ENCODE measurements at places on chromosomes 4 and X.

GRCh38 chr4:141912831-141913230 is 276.4 kb downstream of the IL15 start:
- DNase-seq, result no peak

DNA sequence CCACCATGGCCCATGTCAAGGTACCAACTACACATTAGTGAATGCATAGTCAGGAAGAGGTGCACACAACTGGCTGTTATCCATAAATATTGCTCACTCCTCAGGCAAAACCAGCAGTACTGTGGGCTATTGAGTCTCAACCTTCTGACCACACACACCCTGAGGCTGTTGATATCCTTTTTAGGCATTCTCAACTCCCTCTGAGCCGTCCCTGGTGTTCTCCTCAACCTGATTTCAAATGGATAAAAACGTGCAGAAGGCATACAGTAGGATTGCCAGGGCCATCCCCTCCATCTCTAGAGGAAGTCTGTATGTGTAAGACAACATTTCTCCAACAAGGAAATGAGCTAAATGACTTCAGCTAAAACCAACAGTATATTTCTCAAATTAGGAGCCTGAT is 98.7 kb upstream of the KLHL13 start:
- DNase-seq, result no peak

- DNase-seq, result no peak
These were observed 67.2 kb downstream of the MAP3K15 start for GRCh38 chrX:19448077-19448476.

DNA sequence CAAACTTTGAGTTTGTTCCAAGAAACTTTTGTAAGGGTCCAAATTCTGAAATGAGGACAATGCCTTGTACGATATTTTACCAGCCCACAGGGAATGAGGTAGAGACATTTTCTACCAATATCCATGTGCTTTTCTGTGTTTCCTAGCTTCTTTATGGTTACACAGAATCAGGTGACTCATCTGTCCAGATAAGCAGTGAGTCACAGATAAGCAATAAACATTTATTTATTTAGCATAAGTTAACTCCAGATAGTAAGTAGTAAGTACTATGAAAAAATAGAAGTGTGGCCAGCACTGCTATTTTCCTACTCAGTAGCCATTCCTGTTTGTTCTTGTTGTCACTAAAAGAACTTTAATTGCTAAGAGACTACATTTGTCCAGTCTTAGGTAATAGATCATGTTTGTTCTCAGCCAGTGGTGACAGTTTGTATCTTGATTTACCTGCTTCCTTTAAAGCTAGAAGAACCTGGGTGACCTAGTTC is 7.4 kb downstream of the AFF1 start:
- DNase-seq, result no peak

DNA sequence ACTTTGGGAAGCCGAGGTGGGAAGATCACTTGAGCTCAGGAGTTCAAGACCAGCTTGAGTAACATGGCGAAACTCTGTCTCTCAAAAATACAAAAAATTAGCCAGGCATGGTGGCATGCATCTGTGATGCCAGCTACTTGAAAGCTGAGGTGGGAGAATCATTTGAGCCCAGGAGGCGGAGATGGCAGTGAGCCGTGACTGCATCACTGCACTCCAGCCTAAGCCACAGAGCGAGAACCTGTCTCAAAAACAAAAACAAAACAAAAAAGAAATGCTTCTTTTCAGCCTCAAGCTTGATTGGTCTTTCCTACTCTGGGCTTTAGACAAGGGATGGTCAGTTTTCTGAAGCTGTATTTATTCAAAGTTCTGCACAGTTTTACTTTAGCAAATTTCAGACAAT is 15.8 kb upstream of the DHRSX start:
- no peak for DNase-seq

DNA sequence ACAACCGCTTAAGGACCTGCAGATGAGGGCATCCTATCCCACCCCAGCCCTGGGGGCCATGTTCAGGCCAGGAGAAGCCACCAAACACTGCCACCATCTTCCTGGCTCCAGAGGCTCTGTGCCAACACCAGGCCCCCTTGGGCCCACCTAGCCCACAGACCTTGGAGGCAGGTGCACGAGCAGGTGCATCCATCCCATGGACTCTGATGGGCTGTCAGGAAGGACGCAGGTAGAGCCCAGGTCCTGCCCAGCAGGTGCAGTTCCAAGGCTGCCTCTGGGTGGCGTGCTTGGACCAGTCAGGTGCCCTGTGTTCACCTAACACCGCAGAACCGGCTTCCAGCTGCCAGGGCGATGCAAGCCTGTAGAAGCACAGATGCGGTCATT is 22.8 kb upstream of the PDE6B start:
- DNase-seq, result peak; percentile 21

DNA sequence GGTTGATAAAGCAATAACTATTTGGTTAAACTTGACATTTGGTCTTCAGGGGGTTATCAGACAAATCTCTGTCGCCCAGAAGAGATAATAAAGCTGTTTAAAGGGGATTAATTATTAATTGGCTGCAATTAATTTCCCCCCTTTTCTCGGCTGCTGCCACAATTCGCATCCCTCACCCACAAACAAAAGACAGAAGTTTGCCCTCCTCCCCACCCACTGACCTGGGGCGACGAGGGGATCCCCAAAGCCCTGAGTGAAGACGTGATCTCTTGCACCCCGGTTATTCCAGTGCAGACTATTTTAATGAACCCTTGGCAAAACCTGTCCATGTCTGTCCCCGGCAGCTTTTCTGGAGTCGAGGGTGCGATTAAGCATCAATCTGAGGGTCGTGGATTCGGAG is 55.7 kb upstream of the TMEM33 start:
- DNase-seq, result no peak

- DNase-seq, result no peak
These were observed 6.2 kb upstream of the RTL3 start for GRCh38 chrX:78665342-78665741.

DNA sequence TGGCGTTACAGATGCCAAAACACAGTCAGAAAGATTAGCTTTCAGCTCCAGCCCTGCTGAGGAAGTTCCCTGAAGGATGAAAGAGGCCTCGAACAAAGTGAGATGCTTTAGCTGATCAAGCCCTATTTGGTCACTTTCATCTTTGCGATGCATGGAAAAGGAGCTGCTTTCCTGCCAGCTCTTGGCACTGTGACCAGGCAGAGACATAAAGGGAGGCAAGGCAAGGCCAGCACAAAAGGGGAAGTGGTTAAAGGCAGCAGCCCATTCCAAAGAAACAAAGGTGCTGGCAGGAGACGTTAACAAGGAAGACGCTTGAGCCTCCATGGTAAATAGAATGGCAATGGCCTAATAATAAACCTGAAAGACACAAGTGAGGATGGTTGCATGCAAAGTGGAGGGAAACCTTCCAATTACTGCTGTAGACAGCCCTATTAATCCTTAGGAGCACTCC is 617.1 kb upstream of the INTU start:
- DNase-seq, result no peak

GRCh38 chr4:184346682-184347081 is 127.7 kb downstream of the IRF2 start:
- no peak for DNase-seq

DNA sequence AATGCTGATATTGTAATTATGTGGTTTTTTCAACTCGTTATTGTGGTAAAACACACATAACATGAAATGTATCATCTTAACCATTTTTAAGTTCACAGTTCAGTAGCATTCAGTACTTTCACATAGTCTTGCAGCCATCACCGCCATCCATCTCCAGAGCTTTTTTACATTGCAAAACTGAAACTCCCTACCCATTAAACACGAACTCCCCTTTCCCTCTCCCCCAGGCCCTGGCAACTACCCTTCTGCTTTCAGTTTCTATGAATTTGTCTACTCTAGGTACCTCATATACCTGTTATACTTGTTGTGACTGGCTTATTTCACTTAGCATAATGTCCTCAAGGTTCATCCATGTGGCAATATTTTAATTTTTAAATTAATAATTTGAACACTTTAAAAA is 380.6 kb downstream of the MAPK10 start:
- no peak for DNase-seq

DNA sequence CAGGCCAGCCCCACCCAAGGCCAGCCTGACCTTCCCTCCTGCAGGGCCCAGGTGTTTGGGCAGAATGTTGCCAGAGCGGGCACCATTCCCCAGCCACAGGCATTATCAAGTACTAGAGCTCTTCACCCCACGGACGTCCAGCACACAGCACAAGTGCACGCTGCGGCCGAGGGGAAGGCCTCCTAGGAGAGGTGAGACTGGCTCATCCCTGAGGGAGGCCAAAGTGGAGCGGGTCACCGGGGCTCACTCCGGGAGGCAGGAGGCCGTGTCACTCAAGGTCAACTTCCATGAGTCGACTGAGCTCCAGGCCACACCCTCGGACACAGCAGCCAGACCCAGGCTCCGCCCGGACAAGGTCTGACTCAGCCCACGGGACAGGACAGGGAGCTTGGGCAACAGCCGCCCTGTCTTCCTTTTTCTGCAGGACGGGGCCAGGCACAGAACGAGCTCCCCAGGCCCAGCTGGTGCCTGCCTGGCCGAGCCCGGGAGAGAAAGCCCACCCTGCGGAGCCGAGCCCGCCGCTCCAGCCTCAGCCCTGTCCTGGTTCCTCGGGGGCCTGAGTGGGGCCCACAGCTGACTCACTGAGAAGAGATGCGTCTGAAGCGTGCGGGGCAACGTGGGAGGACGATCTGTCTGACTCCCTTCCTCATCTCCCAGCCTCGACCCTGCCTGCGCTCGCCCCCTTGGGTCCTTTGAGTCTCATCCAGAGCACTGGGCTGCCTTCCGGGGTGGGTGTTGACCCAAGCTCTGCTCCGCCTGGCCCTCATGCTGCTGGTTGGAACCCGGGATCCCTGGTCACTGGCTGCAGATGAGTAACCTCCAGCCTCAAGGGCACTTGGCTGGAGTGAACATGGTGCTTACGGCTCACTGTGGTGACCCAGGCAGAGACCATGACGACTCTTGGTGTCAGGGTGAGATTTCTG is 1.6 kb downstream of the SLC49A3 start:
- DNase-seq, result no peak

DNA sequence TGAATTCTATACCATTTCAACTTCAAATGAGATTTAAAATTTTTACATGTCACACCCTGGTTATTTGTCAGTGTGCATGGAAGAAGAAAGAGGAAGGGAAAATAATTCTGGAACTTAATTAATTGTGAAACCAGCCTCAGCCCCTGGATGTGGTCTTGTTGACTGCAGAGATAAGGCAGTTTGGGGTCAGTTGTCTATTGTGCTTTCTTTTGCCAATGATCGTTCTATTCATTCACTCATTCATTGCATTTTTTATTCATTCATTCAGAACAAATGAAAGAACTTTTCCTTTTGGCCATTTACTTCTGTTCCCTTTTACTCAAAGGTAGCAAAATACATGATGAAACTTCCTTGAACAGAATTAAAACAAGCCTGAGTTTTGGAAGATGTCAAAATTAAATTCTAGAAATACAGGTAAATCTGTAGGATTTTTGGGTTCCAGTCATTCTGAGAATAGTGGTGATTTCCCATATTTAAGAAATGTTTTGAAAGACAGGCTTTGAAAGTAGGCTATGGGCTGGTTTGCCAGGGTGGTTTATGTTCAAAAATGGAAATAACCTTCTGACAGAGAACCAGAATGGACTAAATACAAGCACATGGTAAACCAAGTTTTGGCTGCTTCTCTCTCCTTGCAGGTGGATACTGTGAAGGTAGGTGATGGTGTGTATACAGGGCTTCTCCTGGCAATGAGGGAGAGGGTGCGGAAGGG is 35.7 kb downstream of the PARM1 start:
- DNase-seq, result no peak

- no peak for DNase-seq
These were observed 69.2 kb downstream of the MTNR1A start for GRCh38 chr4:186486172-186486571.

DNA sequence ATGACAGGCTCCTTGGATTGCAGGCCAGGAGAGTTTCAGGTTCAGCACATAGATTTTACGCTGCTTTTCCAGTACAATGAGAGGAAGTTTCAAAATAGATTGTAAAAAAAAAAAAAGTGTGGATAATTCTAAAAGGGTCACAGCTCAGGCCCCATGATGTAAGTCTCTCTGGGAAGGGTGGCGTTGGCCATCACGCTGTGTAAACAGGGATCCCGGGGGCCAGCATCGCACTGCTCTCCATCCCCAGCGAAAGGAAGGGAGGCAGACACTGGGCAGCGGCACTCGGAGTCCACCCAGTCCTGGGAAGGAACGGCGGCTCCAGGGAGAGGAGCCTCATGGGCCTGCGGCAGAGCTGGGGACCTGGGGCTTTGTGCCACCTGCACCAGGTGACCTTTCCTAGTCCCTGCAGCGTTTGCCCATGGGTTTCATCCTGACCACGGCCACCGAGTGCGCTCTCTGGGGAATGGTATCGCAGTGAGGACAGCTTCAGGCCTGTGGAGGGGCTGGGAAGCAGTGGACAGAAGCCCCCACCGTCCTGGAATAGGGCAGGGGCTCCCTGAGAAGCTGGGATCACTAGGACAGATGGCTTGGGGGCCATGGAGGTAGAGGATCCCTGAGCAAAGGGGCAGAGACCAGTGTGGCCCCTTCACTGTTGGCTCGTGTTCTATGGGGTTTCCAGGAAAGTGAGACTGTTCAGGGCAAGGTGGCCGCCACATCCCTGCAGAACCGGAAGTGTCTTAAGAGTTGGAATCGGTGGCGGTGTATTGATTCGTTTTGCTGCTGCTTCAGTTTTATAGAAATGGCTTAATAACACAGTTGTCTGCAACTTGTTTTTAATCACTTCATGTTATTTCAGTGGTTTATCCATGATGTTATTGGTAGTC is 38.9 kb downstream of the RGS12 start:
- no peak for DNase-seq

DNA sequence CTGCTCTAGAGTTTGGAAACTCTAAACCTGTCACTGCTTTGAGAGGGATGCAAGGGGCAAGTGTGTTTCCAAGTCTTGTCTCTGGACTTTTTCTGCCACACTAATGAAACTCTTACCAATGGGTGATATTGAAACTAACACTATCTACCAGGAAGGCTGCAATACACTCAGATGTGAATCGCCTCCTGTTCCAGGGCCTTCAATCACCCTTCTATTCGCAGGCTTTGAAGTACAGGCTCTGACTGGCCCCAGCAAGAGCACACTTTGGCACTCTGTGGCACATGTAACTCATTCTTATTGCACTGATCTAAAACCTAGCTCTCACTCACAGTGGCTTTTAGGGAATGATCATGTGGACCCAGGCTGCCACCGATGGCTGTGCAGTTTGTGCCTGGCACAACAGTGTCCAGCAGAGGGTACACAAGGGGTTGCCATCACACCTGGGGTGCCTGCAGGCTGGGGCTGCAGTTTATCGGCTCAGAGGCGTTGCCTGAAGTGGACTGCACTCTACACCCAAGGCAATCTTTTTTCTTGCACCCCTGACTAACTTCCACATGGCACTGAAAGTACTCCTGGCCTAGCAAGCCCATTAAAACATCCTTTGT is 210.8 kb downstream of the MGST2 start:
- DNase-seq, result no peak

GRCh38 chrX:16310326-16310725 is 143.0 kb downstream of the MAGEB17 start:
- no peak for DNase-seq

- no peak for DNase-seq
These were observed 93.5 kb upstream of the DDX3X start for GRCh38 chrX:41240509-41240908.

GRCh38 chr4:24473309-24473721 is 111.0 kb downstream of the DHX15 start:
- DNase-seq, result no peak
